Activated CD4-positive, alpha-beta memory T cell treated with anti-CD3 and anti-CD28 coated beads, Interleukin-2, amount 10 ng/mL, durations not matched to agents 7 days and 5 days (primary cell): ENCODE measurements at places on chromosomes 2 and 18.

- peaks cover 74% of the 10 kb centered on the region for H3K36me3 ChIP-seq
- peaks cover 37% of the 10 kb centered on the region for H3K4me1 ChIP-seq
- DNase-seq: no peak
- H3K27ac ChIP-seq: no peak overlapping the region
Measured at GRCh38 chr2:119369845-119370244, 3.1 kb downstream of the DBI start.

GRCh38 chr2:66872081-66872985 is 437.4 kb downstream of the MEIS1 start:
- no peaks in the 10 kb centered on the region for H3K36me3 ChIP-seq
- H3K4me3 ChIP-seq: no peak overlapping the region
- DNase-seq: no peak
- no peak overlapping the region for H3K27ac ChIP-seq
- H3K27me3 ChIP-seq: no peaks in the 10 kb centered on the region

GRCh38 chr18:63148449-63149301 is 170.9 kb downstream of the BCL2 start:
- H3K36me3 ChIP-seq: peaks cover 58% of the 10 kb centered on the region
- no peaks in the 10 kb centered on the region for H3K27me3 ChIP-seq
- H3K4me1 ChIP-seq: peaks cover 39% of the 10 kb centered on the region
- no peak overlapping the region for H3K27ac ChIP-seq
- H3K4me3 ChIP-seq: no peak overlapping the region

DNA sequence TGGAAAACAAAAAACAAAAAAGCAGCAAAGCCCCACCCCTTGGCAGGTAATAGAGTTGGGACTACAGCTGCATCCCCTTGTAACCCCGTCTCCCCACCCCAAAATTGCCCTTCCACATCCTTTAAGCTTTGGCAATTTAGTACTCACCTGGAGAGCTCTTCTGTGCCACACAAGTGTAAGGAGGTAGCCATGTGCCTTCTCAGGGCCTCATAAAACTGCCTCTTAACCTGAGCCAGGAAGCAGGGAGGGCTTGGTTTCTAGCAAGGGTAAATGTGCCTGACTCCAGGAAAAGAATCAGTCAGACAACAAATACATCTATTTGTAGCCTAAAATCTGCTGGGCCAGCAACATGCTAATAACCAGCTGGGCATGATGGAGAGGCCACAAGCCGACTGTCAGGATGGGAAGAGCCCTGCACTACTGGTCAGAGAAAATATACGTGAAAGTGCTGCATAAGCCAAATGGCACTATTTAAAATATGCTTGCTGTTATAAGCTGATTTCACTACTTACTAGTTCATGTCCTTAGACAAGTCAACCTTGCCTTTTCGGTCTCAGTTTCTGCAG is 46.3 kb downstream of the NOP58 start:
- H3K36me3 ChIP-seq: peaks cover 24% of the 10 kb centered on the region
- H3K27ac ChIP-seq: no peak overlapping the region
- no peaks in the 10 kb centered on the region for H3K4me1 ChIP-seq
- H3K27me3 ChIP-seq: no peaks in the 10 kb centered on the region
- DNase-seq: no peak

- DNase-seq: no peak
- H3K36me3 ChIP-seq: no peaks in the 10 kb centered on the region
- H3K27ac ChIP-seq: no peak overlapping the region
- no peak overlapping the region for H3K4me3 ChIP-seq
- no peaks in the 10 kb centered on the region for H3K27me3 ChIP-seq
- H3K4me1 ChIP-seq: no peaks in the 10 kb centered on the region
Measured at GRCh38 chr2:138814123-138814898, 34.1 kb upstream of the NXPH2 start.
